ENCODE measurements at places on chromosomes 16 and 17. TPM values are rescaled to one million over a fixed set of nuclear protein-coding genes. Genes with fewer than 3 reads are reported as not detected.

TERF2IP gene
- 66.5 TPM for total RNA-seq

TUBB3 gene
- not detected for total RNA-seq

PYY gene
- not detected for total RNA-seq

WSCD1 gene
- 22.9 TPM for total RNA-seq

CCL13 gene
- not detected for total RNA-seq

TEX2 gene
- total RNA-seq = 33.4 TPM

WFDC1 gene
- 2.1 TPM for total RNA-seq

C17orf50 gene
- total RNA-seq = not detected

CLTC gene
- total RNA-seq = 235 TPM

ESRP2 gene
- total RNA-seq = 0.27 TPM

NSMCE1 gene
- total RNA-seq = 23.3 TPM

GRCh38 chr16:565419-566330 is 1.1 kb upstream of the NHLRC4 start:
- no peak for DNase-seq

DNA sequence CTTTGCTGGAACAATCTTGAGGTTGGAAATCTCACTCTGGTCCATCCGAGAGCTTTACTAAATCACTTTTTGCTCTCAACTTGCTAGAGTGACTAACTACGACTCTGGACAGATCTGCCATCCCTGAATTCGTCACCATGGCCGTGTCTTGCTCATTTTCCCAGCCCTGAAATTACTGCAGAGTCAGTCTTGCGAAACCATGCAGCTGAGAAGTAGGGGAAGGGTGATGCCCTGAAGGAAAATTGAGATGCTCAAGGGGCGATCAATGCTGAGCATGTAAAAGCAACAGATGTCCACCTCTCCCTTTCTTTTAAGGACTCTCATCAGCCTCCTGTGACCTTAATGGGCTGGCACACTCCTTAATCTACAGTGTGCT is 18.8 kb downstream of the PCTP start:
- DNase-seq = no peak

DNA sequence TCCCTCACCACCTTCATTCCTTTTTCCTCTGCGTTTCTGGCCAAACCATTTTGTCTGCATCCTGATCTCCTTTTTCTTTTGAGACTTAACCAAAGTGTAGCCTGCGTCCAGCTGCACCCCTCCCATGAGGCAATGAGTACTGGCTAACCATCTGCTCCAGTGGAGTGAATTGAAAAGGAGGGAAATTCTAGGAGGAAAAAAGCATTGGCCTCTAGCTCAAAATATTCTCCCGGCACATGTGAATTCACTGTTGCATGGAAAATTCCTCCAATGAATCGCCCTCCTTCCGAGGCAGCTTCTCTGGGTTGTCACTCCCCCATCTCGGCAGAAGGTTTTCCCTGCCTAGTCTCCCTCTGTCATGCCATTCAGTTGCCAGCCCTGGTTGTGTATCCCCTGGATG is 5.6 kb downstream of the RAP1GAP2 start:
- no peak for DNase-seq

- peak; percentile 88 for DNase-seq
Observed at GRCh38 chr17:38893607-38894006, 23.7 kb downstream of the LASP1 start.

GRCh38 chr17:43645765-43646481 is 15.8 kb downstream of the MEOX1 start:
- peak; percentile 88 for DNase-seq

DNA sequence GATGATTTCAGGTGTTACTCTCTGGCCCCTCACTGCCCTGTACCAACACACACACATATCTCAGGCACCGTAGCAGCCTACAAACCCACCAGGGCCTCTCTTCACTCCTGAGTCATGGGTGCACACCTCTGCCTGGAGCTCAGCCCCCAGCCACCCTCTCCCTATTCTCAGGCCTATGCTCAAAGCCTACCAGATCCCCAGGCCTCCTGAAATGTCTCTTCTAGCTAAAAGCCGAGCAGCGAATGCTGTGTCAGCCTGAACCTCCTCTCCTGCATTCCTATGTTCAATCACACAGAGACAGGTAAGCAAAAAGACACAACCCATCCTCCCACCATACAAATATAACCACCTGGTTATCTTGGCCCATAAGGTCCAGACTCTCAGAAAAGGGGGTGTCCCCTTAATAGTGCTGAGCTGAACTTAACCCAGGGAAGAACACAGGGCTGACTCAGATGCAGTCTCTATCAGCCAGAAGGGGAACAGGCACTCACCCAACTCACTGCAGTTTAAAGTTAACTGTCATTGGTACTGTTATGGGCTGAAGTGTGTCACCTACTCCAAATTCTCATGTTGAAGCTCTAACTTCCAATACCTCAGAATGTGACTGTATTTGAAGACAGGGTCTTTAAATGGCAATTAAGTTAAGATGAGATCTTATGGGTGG is 62.0 kb upstream of the TEKT3 start:
- DNase-seq = no peak

GRCh38 chr17:74387365-74388218 is 20.3 kb downstream of the GPR142 start:
- no peak for DNase-seq

Data from spleen (tissue), 13 donors.